Right cardiac atrium (tissue), 5 donors: ENCODE measurements at places on chromosomes 11 and 22. TPM values are rescaled to one million over a fixed set of nuclear protein-coding genes. Genes with fewer than 3 reads are reported as not detected.

DNA sequence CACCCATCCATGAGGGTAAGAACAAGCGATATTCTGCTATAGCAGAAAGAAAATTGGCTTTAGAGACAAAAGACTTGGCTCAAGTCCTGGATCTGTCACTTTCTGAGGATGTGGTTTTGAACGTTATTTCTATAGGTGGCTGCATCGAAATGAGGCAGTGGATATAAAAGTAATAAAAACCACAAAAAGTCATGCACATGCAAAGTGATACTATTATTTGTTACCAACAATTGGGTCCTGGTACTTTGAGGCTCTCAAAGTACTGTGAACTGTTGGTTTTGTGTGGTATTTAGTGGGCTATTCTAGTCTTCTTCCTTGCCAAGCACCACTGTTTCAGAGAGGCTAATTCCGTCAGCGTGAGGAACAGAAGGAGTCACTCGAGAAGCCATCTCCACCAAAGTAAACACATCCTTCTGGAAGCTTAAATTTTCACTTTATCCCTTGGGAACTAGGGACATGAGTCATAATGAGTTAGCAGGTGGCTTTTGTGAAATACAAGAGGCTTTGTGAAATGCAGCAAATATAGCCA lies 13.1 kb downstream of the UBASH3B start:
- DNase-seq = no peak

GRCh38 chr11:133533205-133533604 lies 904 bp upstream of the OPCML start:
- no peak for DNase-seq

- DNase-seq = no peak
Measured at GRCh38 chr11:125603207-125603606, 10.6 kb downstream of the STT3A start.

GRCh38 chr11:114015117-114015516 lies 40.2 kb downstream of the HTR3A start:
- no peak for DNase-seq

The CLCF1 gene
- 2.9 TPM for total RNA-seq

The PRRG4 gene
- total RNA-seq = 1.8 TPM
